ENCODE measurements at places on chromosomes 13 and 19.

- DNase-seq, result no peak
These were observed 48.3 kb upstream of the RFXAP start for GRCh38 chr13:36770741-36771140.

GRCh38 chr13:79404361-79404760 is 1.7 kb downstream of the RBM26 start:
- no peak for DNase-seq

DNA sequence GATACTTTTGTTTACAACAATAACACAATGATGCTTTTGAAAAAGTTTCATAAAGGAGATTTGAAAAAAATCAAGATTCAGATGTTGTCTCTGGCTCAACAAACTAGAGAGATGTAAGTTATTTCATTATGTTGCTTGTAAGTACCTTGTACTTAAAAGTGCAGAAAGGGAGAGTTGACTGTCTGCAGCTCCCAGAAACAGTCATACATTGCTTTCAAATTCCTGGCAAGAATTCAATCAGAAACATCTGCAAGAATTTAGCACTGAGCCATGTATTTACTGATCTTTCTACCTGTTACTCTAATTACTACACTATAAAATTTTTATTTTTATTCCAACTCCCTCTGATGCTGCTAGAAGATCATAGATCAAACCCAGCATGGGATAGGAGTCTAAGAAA is 1261.3 kb upstream of the SPRY2 start:
- no peak for DNase-seq

DNA sequence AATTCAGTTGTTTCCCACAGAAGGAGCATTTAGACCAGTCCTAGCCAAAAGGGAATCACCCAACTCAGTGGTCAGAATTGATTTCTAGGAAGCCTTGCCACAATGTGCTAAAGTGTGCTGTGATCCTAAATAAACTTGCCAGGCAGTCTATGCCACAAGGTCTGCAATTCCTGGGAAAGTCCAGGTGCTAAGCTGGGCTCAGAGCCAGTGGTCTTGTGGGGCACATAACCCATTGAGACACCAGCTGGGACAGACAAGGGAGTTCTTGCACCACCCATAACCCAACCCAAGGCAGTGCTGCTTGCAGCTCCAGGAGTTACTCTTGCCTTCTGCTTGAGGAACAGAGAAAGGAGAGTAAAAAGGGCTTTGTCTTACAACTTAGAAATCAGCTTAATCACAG is 489.5 kb upstream of the SPRY2 start:
- DNase-seq, result no peak

DNA sequence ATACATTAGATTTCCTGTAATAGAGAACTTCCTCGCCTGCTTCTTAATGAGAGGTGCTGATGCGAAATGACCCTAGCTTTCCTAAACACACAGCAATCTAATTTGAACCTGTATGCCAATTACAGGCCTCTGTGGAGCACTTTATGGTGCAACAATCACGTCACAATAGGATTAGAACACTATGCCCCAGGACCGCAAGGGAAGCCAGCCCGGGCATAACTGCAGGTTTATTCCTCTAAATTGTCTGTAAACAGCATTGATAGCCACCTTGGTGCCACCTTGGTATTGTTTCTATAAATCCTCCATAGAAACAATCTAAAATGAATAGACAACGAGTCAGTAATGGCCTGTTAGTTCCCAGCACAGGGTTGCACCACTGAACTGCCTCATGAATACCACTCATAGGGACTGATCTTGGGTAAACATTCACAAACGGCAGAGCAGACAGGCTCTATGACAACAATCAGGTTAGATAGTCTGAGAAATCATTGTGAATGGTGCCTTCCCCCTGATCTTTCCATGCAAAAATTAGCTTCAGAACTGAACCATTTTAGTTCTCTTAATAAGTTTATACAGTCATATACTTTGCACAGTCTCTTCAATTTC is 182.5 kb upstream of the OBI1 start:
- no peak for DNase-seq

- no peak for DNase-seq
These were observed 85.3 kb downstream of the KCTD12 start for GRCh38 chr13:76800943-76801342.

DNA sequence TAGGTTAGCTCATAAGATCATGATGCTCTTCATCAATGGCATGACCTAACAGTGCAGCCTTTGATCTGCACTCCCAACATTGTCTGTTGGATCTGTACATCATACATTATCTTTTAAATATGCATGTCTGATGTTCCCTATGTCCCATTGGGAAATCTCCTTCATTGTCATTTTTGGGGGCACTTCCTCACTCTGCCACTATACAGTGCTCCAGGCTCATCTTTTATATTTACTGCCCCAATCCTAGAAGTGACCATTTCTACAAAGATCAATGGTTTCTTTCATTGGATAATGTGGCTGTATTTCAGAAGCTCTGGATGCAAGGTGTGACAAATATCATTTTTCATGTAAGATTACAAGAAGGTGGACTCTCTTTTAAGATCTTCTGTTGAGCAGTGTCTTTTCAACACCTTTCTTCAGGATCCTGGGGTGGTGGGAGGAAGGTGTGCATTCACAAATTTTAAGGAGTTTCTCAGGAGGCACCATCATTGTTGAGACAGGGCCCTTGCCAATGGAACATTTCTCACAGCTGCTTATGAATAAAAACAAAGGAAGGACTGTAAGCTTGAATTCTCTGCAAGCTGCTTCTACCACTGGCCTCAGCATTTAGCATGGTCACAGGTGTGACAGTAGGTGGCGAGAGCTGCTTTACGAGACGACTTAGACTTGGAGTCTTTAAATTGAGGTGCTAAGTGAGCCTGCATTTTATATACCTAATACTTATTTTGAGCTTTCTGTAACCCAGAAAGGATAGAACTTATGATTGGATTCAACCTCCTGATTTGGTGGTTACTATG is 403.0 kb downstream of the LMO7 start:
- no peak for DNase-seq

- DNase-seq, result no peak
These were observed 31.5 kb downstream of the ABCC4 start for GRCh38 chr13:95269756-95270155.

DNA sequence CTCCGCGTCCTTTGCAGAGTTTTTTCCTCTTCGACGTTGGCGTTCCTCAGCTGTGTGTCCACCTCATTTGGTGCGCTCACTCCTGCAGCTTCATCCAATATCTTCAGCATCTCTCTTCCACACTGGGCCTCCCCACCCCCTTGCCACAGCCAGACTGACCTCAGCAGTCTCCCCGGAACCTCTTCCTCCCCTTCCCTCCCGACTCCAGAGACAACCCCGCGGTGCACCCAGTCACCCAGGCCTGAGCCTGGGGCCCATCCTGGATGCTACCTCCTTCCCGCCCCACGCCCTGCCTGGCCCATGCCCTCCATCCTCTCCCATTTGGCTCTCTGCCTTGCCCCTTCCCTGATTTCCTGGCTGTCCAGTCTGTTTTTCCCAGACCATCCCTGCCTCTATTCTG is 8.1 kb upstream of the C5AR2 start:
- no peak for DNase-seq

- no peak for DNase-seq
These were observed 36.7 kb downstream of the TNFSF11 start for GRCh38 chr13:42610649-42611048.

- DNase-seq, result no peak
These were observed 34.4 kb upstream of the IGFL1 start for GRCh38 chr19:46195104-46195503.

- no peak for DNase-seq
These were observed 48.7 kb downstream of the LYL1 start for GRCh38 chr19:13053761-13054625.

DNA sequence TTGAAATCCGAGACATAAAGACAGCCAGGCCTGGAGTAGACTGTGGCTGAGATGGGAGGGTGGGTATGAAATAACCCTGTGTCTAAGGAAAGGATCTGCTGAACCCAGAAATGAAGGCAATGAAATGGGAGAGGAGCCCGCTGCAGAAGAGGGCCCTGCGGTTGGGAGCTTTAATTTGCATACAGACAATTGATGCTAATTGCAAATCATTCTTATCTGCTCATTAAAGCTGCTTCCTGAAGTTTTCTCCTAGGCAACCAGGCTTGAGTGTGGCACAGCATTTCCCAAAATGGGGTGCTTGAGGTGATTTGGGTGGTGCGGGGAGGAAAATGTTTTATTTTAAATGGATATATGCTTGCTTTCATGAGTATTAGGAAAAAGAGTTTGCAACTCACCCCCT is 55.4 kb downstream of the DPF1 start:
- no peak for DNase-seq

- no peak for DNase-seq
These were observed 97.0 kb downstream of the DCT start for GRCh38 chr13:94382517-94382916.

GRCh38 chr13:104980586-104980985 is 1554.9 kb downstream of the EFNB2 start:
- no peak for DNase-seq

DNA sequence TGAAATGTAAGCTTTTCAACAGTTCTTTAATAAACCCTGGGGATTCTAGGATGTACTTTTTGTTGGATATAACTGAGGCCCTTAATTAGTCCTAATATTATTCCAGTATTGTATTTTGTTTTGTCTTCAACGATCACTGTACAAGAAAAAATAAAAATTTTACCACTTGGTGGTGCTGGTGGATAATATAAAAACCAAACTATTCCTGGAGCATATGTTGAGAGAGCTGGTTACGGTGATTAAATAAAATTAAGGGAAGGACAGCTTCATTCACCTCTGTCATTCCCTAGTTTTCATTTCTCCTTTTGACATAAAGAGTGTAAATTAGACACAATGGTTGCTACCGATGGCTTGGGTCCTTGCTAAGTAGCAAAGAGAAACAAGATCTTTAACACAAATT is 598.6 kb upstream of the PCDH20 start:
- DNase-seq, result no peak

- no peak for DNase-seq
These were observed 164.7 kb downstream of the KCNRG start for GRCh38 chr13:50179977-50180376.

DNA sequence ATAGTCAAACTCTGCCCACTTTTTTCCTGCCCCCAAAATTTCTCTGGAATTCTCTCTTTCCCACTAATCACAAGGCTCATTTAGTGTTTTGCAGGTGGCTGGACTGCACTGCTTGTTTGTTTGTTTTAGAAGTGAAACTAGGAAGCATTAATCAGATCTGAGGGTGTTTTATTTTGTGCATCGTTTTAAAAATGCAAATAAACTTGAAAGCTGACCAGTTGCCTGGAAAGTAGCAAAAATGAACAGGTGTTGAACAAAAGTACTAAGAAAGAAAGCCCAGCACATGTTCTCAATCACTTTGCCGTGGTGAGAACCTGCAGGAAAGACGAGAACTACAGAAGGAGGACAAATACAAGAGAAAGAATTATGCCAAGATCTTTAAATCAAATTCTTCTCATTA is 365.5 kb downstream of the PCDH9 start:
- no peak for DNase-seq

- DNase-seq, result no peak
These were observed 66.6 kb downstream of the ARHGEF18 start for GRCh38 chr19:7415163-7415856.

GRCh38 chr13:31807090-31807541 is 67.8 kb downstream of the RXFP2 start:
- no peak for DNase-seq

- no peak for DNase-seq
These were observed 38.2 kb downstream of the TNFSF11 start for GRCh38 chr13:42612021-42612765.

GRCh38 chr19:22446605-22447004 is 24.5 kb upstream of the ZNF98 start:
- DNase-seq, result no peak

- DNase-seq, result no peak
These were observed 106.4 kb downstream of the ATP8A2 start for GRCh38 chr13:25478186-25478585.

GRCh38 chr19:1384478-1385110 is 887 bp downstream of the NDUFS7 start:
- DNase-seq, result no peak

DNA sequence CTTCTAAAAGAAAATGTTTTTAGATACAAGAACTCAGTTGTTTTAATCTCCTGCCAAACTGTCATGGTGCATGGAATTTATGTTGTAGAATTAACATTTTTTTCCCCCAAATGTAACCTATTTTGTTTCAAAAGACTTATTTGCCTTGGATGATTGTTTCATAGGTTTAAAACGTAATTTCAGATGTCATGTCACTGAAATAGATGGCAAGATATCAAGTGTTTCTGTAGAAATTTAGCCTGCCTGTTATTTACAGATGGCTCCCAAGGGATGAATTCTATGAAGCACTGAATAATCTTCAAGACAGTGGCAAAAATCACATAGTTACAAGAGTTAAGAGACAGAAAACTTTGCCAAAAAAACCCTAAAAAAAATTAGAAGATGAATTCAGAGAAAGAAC is 1484.6 kb downstream of the OLFM4 start:
- DNase-seq, result no peak

- no peak for DNase-seq
These were observed at the start of gene CEACAM4 for GRCh38 chr19:41626877-41627276. Gene CEACAM4 (minus strand): TSS chr19:41627074. CDS start chr19:41626963, 111 bp downstream.

DNA sequence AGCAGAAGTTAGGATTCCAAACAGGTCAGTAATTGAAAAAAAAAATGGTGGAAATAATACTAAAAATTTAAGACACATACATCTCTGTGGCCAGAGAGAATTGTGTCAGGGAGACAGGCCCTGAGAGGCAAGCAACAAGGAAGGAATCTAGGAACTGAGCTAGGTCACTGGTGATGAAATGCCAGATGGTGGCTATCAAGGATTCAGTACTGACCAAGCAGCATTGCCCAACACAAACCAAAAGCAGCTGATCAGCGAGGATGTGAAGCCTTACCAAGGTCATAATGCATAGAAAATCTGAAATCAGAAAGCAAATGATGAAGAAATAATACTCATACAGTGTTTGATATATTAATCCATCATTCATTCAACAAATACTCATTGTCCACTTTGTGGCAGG is 905.0 kb downstream of the GPC5 start:
- DNase-seq, result no peak

GRCh38 chr19:29092712-29093552 is 120.0 kb downstream of the UQCRFS1 start:
- no peak for DNase-seq

- no peak for DNase-seq
These were observed 10.3 kb upstream of the PAN3 start for GRCh38 chr13:28128030-28128429.

DNA sequence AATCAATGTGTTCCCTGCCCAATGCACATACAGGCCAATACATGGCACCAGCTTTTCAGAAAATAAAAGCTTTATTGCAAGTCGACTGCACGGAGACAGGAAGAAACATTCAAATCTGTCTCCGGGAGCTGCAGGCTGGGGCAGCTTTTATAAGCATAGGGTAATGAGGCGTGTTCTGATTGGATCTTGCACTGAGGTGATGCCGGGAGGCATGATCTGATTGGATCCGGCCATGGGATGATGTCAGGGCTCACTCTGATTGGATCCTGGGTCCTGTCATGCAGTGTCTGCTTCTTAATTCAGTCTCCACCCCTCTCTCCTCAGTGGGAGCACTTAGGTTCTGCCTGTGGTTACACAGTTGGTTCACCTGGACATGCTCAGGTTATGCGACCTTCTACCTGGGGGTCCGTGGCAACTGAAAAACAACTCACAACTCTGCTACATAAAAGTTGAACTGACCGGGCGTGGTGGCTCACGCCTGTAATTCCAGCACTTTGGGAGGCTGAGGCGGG is 11.8 kb upstream of the FBN3 start:
- DNase-seq, result no peak

GRCh38 chr13:96900986-96901385 is 93.3 kb downstream of the OXGR1 start:
- DNase-seq, result no peak

Measured in activated T-helper 1 cell treated with Interleukin-2 at 50 U/mL for 16 hours (primary cell).